ENCODE measurements at places on chromosomes 4 and X.

- DNase-seq: peak; percentile 21
Observed at GRCh38 chr4:78057135-78057599, at the start of gene FRAS1. TSS of gene FRAS1 (plus strand) at chr4:78057323. CDS start at chr4:78058010, 687 bp downstream.

DNA sequence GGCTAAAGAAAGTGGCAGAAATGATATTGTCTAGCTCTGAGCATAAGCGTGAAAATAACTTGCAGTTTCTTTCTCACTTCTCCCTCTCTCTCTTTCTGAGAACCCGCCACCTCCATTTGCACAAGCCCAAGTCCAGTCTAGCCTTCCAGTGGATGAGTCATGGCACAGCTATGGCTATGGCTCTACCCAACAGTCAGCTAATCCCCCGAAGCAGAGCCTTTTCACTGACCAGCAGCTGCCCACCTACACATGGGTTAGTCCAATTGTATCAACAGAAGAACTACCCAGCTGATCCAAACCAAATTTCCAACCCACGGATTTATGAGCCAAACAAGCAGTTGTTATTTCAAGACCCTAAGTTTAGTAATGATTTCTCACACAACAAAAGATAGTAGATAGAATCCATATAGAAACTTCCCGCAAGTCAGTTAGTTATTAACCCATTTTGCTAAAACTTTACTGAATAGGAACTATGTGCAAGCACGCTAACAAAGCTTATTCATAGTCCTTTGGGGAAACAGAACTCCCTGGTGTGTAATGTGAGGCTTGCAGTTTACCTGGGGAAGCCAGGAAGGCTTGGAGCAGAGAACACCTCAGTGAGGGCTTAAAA, 282.3 kb downstream of the INPP4B start:
- DNase-seq: no peak

DNA sequence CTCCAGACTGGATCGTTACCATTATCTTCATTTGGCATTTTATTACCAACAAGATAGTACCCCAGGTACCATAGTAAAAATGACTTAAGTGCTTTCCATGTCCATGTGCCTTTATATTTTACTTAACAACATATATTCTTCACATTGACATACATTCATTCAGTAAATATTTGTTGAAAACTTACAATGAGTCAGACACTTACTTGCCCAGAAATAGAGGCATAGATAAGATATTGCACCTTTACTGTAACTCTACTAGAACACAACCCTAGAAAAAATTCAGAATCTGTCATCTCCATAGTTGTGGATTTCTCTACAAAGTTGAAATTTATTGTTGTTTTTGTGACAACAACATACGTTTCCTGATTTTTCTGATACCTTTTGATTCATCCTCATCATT, 640.6 kb downstream of the RPA4 start:
- no peak for DNase-seq

- no peak for DNase-seq
Observed at GRCh38 chrX:132491191-132491590, 2.4 kb upstream of the MBNL3 start.

- DNase-seq: no peak
Observed at GRCh38 chrX:11375614-11376119, 82.5 kb downstream of the AMELX start.

DNA sequence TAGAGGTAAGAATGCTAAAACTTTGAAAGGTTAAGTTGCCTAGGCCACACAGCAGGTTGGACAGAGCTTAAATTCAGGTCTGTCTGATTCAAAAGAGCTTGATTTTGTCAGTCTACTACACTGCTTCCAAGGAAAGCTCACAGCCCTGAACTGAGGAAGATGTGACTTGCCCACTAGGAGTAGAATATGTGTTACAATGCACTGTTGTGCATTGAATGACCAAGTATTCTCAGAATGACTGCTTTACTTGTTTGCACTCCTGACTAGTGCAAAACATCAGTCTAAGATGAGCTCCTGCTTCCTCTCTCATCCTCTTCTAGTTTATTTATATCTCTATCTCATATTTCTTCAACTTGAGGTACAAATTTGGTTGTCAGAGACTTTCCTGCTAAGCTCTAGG, 56.2 kb downstream of the AWAT2 start:
- DNase-seq: no peak

DNA sequence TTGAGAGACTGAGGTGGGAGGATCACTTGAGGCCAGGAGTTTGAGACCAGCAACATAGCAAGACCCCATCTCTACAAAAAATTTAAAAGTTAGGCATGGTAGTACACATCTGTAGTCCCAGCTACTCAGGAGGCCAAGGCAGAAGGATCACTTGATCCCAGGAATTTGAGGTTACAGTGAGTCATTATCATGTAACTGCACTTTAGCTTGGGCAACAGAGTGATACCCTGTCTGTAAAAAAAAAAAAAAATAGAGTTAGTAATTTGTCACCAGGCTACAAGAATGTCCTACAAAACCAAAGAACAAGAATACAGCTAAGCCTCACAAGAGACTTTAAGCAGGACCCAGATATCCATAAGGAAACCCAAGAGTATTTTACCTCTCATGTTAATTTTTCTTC, 27.0 kb upstream of the RAB28 start:
- no peak for DNase-seq

GRCh38 chr4:144750348-144750747, 104.4 kb downstream of the HHIP start:
- no peak for DNase-seq

DNA sequence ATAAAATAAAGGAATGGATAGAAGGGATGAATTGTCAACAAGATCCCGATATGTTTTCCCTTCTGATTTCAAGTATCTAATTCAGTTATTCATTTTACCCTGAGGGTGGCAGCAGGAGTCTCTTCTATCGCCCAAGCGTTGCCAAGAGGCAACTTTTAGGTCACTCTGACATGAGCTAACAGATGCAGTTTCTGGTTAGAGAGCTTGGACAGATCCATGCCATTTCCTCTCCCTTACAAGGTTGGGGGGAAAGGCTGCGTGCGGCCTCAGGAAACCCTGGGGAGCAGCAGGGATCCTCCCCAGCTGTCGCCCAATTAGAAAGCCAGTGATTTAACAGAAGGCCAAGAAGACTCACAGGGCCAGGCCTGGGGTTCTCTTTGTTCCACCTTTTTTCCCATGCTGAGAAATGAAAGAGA, 35.3 kb upstream of the WAS start:
- no peak for DNase-seq

DNA sequence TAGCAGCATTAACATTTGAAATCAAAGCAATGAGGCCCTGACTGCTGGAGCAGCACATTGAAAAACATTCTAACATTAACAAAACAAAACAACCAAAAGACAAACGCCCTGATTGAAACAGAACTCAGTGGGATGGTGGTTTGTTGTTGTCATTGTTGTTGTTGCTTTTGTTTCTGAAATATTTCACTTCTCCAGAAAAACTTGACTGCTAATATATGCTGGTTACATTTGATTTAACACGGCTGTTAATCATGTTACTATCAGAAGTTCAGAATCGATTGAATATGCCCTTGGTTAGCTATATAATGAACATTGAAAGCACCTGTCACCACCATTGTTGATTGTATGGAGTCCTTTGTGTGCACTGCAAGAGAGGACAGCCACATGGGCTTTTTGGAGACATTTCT, 790.4 kb upstream of the GALNTL6 start:
- DNase-seq: no peak

GRCh38 chr4:37615720-37616063, 70.5 kb downstream of the RELL1 start:
- no peak for DNase-seq

GRCh38 chr4:124420166-124420695, 292.3 kb downstream of the ANKRD50 start:
- no peak for DNase-seq

DNA sequence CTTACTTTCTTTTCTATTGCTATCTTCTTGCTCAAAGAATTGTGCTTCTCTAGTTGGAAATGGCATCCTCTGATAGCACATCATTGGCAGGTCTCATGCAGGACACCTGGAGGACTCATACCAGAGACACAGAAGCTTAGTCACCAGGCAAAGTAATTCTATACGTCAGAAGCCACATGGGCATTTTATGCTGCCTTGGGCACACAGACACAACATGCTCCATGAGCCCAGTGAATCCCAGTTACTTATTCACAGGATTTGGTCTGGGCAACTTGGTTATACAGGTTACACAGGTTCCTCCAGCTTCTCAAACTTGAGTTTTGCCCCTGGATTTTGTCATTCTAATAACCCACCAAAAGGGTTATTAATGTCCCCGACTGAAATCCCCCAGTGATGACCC, 7.1 kb downstream of the RASSF6 start:
- no peak for DNase-seq

- no peak for DNase-seq
Observed at GRCh38 chr4:113781439-113782040, 20.0 kb upstream of the CAMK2D start.

All from pancreas (tissue), 10 donors.